ENCODE measurements at places on chromosomes 7 and 10.

DNA sequence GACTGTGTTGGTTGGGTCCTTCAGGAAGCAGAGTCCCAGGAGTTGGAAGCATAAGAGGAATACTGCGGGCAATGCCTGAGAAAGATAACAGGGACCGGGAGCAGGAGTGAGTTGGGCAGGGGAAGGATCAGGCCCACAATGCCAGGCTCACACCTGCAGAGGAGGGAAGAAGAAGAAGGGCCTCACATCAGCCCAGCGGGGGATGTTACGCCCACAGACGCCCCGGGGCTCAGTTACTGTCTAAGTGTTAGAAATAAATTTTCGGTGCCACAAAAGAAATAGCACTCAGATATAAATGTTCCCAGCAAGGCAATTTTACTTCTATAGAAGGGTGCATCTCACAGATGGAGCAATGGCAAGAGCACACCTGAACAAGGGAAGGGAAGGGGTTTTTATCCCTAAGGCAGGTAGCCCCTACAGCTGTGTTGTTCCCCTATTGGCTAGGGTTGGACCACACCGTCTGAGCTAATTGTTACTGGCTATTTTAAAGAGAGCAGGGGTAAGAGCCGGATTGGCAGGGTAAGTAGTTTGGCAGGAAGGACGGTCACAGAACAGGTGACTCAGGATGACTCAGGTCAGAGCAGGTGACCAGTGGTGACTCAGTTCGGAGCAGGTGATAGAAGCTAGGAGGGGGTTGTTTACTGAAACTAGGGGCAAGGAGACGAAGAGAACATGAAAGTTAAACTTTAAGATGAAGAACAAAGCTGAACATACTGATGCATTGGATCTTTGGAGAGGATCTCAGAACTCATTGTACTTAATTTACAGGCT lies at the start of gene NOS3:
Gene NOS3 (plus strand): TSS at position 602 of the 771 bp plus-strand sequence. CDS start 2,787 bp downstream, outside the sequence.
- DNase-seq: no peak

DNA sequence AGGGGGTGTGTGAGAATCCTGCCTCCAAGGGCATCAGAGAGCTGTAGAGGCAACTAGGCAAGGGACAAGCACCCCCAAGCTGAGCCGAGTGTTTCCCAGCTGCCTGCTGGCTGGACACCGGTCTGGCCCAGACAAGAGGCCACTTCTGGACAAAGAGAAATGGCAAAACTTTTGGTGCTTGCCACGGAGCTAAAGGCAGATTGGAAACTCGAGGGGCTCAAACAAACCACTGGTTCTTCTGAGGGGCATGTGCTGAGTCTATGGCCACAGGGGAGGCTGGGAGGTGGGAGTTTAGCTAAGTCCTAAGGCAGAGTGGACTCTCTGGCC lies 66.5 kb upstream of the INPP5A start:
- DNase-seq: no peak

DNA sequence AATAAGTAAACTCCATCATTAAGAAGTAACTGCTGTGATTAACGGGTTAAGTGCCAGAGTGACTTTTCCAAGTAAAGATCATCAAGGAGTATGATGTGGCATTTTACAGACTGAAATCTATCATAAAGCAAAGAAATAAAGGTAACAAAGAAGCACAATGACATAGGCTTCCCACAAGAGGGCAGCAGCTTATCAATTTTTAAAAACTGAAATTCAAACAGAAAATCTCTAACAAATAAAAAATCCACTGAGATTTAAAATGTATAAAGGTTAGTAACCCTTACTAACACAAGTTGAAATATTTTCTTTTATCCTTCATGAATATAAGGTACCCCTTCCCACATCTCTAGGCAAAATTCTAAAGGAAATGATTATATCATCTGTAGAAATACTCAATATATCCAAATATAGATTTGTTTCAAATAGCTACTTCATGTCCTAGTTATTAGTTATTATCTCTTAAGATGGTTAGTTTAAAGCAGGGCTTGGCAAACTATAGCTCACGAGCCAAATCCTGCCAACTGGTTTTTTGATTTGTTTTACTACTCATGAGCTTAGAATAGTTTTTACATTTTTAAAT lies 29.2 kb downstream of the FAM3C start:
- DNase-seq: no peak

DNA sequence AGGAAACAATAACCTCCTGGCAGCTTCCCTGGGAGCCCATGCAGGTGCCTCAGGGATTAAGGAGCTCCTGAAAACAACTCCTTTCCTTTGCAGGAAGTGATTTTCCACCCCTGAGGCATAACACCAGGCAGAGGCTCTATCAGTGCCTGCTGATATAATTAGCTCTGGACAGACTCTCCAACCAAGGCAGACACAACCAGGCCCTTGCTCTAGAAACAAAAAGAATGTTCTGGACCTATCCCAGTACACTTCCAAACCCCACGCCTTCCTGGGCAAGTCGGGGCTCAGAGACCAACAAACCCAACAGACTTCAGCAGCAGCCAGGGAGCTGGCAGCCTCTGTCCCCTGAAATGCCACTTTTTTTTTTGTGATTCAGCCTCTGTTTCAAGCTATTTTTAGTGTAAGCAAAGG lies 247.1 kb downstream of the KCNMA1 start:
- DNase-seq: no peak
